ENCODE measurements at places on chromosomes 6 and 20.
A peak's percentile ranks its signal among the peaks of the same experiment; 100 is the strongest.

DNA sequence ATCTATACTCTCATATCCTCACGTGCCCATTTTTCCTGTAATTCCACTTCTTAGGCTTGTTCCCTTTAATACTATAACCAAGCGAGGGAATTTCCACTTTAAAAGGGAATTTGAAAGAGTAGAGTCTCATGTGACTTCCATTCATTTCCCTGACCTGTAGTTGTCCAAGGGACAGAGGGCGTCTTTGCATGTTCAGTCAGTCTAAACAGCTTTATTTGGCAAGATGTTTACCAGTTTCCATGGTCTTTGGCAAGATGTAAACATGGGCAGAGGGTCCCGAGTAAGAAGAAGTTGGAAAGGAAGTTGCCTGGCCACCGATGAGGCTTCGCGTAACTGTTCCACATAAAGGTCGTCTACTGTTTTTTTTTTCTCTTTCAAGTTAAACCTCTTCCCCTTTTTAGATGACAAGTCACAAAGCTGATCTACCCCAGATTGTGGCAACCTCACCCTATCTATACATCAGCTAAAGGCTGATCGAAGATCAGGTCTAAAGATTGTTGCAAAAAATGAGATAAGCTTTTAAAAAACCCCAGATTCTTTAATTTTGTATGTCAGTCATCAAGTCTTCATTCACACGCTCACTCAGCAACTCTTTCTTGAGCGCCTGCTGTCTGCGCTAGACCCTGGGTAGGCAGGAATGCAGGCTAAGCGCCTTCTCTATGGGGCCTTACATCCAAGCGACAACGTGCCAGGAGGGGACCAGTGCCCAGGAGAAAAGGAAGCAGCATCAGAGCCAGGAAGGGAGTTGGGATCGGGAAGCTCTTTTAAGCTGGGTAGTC is 31.7 kb upstream of the CCR6 start:
- no peak for DNase-seq

- DNase-seq = no peak
Observed at GRCh38 chr6:137357263-137357947, 136.8 kb downstream of the OLIG3 start.

DNA sequence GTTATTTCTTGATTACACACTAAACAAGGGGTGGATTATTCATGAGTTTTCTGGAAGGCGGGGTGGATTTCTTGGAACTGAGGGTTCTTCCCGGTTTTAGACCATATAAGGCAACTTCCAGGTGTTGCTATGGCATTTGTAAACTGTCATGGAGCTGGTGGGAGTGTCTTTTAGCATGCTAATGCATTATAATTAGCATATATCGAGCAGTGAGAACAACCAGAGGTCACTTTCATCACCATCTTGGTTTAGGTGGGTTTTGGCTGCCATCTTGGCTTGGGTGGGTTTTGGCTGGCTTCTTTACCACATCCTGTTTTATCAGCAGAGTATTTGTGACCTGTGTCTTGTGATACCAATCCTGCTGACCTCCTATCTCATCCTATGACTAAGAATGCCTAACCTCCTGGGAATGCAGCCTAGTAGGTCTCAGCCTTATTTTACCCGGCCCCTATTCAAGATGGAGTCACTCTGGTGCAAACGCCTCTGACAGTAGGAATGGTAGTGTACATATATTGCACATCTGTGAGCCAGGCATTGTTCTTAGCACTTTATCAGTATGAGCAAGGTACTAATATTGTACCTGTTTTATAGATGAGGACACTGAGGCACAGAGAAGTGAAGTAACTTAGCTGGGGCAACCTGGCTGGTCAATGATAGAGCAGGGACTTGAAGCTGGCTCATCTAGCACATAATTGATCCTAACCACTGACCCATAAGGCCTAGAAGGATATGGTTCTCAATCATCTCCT is 203.7 kb downstream of the NFATC2 start:
- DNase-seq = no peak

DNA sequence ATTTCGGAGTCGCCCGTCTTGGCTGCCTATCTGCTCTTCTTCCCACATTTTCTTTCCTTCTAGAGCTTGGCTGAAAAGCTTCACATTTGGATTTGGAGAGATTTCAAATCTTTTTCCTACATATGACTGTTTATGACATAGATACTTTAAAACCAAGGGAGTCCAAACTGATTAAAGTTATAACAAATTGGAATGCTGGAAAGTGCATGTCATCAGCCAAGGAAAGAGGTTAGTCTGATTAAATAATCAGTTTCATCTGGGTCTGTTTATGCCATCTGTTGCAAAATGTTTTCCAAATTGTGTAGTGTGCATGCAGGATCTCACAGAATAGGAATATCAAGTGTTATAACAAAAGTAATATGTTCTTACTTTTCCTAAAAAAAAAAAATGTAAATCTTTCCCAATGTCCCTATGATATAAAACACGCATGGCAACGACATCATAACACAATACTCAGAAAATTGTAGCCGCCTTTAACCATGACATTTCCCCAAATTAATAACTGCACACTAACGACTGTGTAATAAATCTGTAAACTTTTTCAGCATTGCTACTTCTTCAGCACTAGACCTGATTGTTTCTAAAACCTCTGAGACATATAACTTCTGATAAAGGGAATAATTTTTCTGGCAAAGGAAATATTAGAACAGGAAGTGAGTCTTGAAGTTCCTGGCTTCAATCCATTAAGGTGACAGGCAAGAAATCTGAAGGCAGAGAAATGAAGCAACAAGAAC is 230.2 kb upstream of the FOXQ1 start:
- DNase-seq = peak; percentile 34

GRCh38 chr6:129135451-129135850 is 252.5 kb downstream of the LAMA2 start:
- no peak for DNase-seq

- no peak for DNase-seq
Observed at GRCh38 chr6:2460216-2460745, 214.9 kb upstream of the GMDS start.

GRCh38 chr6:116954938-116955337 is 77.9 kb downstream of the RFX6 start:
- no peak for DNase-seq

DNA sequence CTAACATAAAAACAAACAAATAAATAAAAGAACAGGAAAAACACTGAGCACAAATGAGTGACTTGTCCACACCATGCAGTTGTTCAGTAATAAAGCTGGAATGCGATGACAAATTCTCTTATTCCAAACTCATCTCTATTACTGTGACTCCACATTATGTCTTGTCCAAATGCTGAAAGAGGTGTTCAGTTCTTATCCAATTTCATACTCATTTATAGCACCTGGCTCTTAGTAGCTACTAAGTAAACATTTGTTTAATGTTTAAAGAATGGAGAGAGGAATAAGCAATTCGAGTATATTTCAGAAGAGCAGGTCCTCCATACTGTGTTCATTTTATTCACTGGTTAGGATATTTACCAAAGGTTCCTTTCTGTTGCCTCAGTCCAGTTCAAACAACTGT is 439.0 kb upstream of the JAG1 start:
- DNase-seq = no peak

DNA sequence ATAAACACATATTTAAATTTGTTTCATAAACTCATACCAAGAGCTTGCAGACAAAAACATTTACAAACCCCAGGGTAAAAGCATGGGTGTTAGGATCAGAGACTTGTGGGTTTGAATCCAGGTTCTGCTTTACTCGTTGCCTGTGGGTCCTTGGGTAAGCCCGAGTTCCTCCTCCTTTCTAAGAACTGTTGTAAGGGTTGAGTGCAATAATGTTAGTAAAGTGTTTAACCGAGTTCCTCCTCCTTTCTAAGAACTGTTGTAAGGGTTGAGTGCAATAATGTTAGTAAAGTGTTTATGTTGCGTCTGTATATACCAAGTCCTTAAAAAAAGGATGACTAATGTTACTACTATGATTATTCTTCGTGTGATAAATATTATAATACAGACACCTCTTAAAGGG is 18.7 kb downstream of the CCDC170 start:
- DNase-seq = no peak

- DNase-seq = no peak
Observed at GRCh38 chr20:38165089-38165965, at the start of gene TGM2. Gene TGM2, minus strand, starts transcription at chr20:38165270. Its CDS starts 72 bp downstream, at chr20:38165198.

- DNase-seq = no peak
Observed at GRCh38 chr6:166580076-166581050, 6.1 kb downstream of the RAMACL start.

- no peak for DNase-seq
Observed at GRCh38 chr20:32622585-32623468, 37.7 kb upstream of the NOL4L start.

- DNase-seq = no peak
Observed at GRCh38 chr6:22206106-22206505, 90.7 kb downstream of the PRL start.

- DNase-seq = no peak
Observed at GRCh38 chr6:146916435-146917025, 287.7 kb upstream of the STXBP5 start.

DNA sequence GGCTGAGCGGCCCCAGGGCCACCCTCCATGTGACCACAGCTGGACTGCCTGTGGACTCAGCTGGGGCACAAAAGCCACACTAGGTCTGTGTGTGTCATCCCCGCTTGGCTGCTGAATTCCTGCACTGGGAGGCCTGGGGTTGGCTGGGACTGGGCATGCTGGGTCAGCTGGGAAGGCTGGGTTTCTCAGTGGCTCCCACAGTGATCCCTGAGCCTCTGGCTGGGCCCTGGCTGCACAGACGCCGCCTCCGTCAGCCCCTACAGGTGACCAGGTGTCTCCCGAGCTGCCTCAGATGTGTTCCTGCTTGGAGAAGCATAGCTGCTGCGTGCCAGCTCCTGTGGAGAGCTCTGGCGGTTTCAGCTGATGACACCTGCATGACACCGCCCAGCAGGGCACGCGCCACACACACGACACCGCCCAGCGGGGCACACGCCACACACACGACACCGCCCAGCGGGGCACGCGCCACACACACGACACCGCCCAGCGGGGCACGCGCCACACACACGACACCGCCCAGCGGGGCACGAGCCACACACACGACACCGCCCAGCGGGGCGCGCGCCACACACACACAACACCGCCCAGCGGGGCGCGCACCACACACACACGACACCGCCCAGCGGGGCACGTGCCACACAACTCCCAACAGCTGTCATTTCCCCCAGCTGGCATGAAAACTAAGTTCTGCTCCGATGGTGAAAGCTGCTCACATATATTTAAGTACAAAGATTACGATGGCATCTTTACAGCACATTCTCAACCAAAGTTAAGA is 88.8 kb downstream of the TAF4 start:
- DNase-seq = no peak

- DNase-seq = no peak
Observed at GRCh38 chr20:43092386-43093088, 97.2 kb downstream of the PTPRT start.

GRCh38 chr6:26382121-26382520 is 787 bp upstream of the BTN2A2 start:
- DNase-seq = no peak

DNA sequence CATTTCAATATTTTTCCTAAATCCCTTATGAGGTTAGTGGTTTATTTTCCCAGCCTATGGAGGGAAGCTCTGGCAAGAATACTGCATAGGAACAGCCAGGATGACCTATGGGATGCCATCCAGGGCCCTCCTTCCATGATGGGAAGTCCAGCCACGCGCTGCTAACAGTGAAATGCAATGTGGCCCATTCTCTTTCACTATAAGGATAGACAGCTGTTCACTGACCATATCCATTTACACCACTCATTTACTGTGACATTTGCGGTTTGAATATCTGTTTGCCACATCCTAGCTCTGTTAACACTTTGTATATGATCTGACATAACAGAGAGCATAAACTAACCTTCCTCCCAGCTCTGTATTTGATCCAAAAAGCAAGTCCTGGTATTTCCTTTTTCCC is 471.7 kb downstream of the CBLN4 start:
- no peak for DNase-seq

DNA sequence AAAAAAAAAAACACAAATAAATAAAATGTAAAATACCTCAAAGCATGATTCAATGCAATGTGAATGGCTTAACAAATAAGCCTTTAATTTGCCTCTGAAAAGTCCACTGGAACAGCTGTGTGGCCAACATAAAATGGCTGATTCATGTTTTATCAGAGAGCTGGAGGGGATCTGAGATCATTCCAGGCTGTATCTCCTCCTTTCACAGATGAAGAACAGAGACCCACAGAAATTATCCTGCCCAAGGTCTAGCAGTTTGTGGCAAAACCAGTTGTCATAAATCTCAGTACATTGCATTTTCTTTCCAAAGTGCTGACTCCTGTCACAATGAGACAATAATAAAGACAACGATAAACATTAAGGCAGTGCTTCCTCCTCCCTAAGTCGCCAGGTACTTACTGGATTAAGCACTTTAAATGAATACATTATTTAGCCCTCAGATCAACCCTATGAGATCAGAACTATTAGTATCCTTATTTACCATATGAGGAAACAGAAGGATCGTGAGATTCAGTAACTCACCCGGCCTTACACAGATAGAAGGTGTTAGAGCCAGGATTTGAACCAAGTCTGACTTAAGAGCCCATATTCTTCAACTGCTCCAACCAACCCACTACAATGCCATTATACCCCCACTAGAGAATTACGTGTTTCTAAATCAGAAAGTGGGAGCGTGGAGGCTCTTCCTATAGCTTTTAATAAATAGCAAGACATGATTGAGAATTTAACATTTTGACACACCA is 118.3 kb downstream of the KIF13A start:
- DNase-seq = no peak

DNA sequence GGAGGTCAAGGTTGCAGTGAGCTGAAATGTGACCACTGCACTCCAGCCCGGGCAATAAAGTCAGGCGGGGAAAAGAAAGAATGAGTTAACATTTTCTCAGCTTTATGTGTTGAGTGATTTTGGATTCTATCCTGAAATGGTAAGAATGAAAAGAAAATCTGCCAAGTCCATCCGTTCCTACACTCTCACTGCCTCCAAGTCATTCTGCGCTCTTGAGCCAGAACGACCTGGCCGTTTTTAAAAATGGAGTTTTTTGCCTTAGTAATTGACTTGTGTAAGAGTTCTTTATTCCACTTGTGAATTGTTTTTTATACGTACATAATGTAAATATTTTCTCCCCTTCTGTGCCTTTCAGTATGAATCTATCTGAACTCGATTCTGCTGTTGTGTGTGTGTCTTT is 28.7 kb downstream of the DNAJC5 start:
- no peak for DNase-seq

DNA sequence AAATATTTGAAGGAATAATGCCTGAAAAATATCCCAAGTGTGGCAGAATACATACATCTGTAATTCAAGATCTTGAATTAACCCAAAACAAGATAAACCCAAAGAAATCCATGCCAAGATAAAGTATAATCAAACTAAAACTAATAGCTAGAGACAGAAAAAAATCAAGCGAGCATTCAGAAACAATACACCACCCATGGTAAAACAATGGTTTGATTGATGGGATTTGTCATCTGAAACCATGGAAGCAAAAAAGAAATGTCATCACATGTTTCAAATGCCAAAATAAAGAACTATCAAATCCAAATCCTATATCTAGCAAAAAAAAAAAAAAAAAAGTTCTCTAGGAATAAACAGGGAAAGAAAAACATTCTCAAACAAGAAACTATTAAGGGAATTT is 5.1 kb upstream of the DEFB127 start:
- no peak for DNase-seq

GRCh38 chr6:1860756-1861348 is 251.1 kb downstream of the FOXC1 start:
- DNase-seq = no peak

- DNase-seq = no peak
Observed at GRCh38 chr6:71347119-71347518, 58.5 kb downstream of the OGFRL1 start.
